Upper lobe of right lung (tissue), 1 donor: ENCODE measurements at places on chromosomes 16 and 17. TPM values are rescaled to one million over a fixed set of nuclear protein-coding genes. Genes with fewer than 3 reads are reported as not detected.

- no peak for DNase-seq
Measured at GRCh38 chr17:42950044-42950783, 14.0 kb downstream of the AARSD1 start.

DNA sequence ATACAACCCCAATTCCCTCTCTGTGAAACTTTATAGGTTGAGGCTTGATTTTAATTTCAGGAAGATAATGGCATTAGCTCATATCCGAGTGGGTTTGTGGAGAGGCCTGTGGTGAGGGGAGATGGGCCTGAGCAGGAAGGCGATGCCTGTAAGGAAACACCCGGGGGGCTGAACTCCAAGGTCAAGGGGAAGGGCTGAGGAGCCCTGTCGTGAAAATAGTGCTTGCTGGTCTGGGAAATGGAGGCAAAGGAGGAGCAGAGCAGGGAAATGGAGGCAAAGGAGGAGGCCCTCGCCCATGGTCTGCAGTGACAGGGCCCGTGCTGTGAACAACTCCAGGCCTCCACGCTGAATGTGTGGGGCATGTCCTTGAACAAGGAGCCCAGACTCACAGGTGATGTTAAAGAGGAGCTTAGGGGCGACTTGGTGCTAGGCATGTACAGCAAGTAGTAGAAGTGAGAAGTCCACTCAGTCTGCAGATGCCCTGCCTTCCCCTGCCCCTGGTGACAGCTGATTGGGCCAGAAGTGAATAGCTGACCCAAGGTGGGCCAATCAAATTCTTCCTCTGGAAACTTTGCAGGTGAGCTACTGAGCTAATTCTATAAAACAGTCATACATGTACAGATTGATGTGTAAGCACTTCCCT lies 38.1 kb downstream of the MRPS23 start:
- no peak for DNase-seq

DNA sequence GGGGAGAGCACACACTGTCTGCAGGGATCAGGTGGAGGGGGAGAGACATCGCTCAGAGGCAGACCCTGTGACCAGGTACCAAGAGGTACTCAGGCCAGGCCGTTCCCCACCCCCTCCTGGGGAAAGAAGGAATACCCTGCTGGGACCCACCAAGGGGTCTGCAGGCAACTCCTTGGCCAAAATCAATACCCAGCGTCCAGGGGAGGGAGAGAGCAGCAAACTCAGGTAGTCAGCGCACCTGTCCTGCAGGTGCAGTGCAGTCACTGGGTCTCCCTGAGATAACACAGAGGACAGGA lies 57.5 kb upstream of the DOC2B start:
- peak; percentile 43 for DNase-seq

GRCh38 chr17:40242774-40243173 lies 23.7 kb downstream of the WIPF2 start:
- DNase-seq: no peak

MMP25 gene
- total RNA-seq: 12.8 TPM

MRPL45 gene
- total RNA-seq: 25.7 TPM
